ENCODE measurements at places on chromosomes 3 and 15.

DNA sequence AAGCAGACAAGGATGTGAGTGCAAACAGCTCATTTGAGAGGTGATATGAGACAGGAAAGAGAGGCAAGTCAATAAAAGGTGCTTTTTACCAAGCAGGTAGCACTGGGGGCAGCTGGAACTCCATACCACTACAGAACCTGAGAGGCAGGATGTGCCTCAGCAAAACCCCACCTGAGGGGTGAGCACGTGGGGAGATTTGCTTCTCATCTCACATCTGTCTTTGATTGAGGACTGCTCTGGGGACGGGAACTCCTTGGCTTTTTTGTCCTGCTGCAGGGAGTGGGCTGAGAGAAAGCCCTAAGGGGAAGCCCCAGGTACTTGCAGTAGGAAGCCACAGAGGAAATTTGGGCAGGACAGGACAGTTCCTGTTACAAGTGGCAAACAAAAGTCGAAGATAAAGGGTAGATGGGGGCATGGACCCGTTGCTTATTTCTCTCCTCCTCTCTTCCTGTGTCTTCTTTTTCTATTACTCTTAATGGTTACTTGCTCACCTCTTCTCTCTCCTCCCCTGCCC, 27.1 kb downstream of the CFAP161 start:
- DNase-seq, result no peak

GRCh38 chr3:141074529-141074928, 23.4 kb downstream of the SPSB4 start:
- no peak for DNase-seq

GRCh38 chr3:22691407-22691806, 511.7 kb upstream of the UBE2E2 start:
- DNase-seq, result no peak

DNA sequence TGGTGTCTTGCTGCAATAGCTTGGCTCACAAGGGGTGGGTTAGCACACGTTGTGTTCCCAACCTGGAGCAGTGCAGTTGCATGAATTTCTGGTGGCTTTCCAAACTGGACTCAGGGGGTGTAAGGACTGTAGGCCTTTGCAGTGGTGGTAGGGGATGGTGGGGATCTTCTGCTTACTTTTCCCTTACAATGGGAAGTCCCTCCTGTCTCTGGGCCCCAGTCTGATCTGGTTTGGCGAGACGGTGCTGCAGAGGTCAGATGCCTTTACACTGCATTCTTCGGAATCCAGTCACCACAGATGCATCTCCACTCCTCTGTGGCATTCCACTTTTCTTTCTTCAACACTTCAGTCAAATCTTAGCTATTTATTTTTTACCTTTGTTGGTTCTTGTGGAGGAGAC, 132.1 kb downstream of the DOCK3 start:
- DNase-seq, result no peak

- DNase-seq, result no peak
Measured at GRCh38 chr15:85838655-85839054, 43.9 kb upstream of the KLHL25 start.

- no peak for DNase-seq
Measured at GRCh38 chr15:82928711-82929110, 23.8 kb downstream of the HOMER2 start.

DNA sequence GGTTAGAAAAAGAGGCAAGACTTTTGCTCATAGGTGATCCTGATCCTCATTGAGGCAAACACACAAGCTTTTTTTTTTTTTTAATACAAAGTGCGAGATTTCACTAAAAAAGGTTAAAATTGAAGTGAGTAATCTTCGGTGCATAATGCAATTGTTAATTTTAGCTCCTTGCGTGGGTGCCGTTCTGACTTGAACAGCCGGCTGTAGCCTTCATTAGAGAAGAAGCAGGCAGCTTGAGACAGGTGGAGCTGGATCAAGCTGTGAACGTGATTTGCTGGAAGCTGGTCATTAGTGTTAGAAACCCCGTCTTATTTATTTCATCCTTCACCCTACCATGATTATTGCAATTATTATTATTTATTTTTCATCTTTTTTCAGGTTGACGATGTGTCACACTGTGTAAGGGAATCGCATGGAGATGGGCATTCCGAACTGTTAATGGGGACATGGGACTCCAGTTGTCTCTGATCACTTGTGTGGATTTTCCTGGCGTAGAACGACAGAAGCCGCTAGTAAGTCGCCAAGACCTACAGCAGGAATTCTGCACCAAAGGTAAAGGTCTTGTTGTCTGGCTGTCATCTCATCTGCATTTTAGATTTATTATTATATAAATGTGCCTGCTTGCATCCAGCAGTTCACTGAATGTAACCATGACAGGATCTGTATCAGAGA, 40.2 kb downstream of the ARPP21 start:
- no peak for DNase-seq

DNA sequence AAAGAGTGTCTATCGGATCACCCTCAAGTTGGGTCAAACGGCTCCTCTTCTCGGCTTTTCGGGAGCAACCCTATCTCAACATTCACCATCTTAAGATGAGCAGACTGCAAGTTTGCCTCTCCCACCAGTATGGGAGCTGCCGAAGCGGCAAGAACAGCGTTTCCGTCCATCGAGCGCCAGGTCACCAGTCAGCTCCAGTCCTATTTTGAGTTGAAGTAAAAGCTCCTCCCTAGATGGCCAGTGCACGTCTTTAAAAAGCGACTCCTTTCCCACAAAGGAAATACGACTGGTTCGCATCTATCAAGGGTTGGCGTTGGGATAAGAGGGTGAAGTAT, 369 bp upstream of the U2SURP start:
- DNase-seq, result no peak

- DNase-seq, result no peak
Measured at GRCh38 chr3:139418144-139418543, 28.7 kb upstream of the COPB2 start.

DNA sequence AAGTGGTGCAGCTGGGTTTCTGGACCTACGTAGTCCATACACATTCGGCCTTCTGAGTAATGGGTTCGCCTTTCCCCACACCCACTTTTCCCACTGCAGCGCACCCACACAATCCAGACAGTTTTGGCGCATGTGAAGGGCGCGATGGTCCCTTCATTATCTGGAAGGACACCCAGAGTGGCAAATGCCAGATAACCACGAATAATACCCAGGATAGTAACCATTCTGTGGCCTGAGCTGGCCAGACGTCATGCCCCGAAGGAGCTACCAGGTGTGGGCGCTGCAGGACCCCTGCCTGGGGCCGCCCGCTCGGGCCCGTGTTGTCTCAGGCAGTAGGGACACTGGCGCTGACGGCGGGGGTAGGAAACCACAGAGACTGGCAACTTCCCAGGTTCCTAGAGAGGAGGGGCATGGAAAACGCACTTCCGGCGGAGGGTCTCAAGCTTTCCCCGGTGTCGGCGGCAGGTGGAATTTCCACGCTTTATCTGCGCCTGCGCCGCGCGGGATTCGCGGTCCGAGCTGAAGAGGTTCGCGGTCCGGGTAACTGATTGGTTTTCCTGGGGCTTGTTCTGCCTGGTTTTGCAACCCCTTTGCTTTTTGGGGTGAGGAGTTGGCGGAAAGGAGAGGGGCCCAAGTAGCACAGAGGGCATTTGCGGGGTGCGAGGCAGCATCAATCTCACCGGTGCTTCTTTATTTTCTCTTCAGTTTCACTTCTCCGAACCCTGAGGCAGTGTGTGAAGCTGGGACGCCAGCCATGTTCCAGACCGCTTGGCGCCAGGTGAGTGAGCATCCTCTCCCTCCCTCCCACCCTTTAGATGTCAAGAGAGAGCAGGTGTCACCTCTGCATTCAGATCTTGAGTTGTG, at the start of gene ZNF620:
Gene ZNF620 (plus strand): TSS at position 441 of the 864 bp plus-strand sequence. CDS start 314 bp downstream, at position 755.
- peak; percentile 65 for DNase-seq

- no peak for DNase-seq
Measured at GRCh38 chr3:12964711-12965612, 108.3 kb downstream of the IQSEC1 start.

DNA sequence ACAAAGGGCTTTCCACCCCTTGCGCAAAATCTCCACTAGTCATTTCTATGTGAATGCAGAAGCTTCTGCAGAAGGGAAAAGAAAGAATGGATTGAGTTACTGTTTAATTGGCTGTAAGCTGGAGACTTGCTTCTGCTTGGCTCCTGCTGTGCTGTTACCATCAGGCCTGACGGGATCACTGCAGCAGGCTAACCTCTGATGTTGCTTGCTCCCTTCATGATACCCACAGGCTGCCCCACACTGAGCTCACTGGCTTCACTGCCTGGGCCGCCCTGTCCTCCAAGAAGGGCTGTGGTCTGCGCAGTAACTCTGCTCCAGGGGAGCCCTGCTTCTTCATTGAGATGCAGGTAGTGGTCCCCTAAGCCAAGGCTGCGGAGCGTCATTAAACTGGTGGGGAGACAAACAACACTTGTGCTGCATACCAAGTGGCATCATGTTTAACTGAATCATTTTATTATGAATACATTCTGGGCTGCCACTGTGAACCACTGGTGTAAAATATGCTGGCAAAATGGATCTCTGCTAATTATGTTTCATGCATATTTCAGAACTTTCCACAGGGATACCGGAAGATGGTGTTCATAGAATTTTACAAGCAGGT, 78.6 kb downstream of the WDR49 start:
- DNase-seq, result no peak

DNA sequence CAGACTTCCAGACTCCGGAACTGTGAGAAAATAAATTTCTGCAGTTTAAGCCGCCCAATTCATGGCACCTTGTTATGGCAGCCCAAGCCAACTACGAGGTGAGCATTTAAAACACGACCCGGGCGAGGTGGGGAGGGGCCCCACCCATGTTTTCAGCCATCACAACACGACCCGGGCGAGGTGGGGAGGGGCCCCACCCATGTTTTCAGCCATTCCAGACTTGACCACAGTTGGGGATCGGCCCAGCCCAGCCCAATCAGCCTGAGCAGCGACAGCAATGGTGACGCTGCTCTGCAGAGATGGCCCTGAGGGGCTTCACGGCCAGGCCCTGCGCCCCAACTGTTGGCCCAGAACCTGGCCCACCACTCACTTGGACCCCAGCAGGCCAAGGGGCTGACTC, 93.1 kb downstream of the ATP10A start:
- DNase-seq, result no peak

GRCh38 chr3:124217542-124217941, 225.6 kb upstream of the ROPN1 start:
- peak; percentile 86 for DNase-seq

- DNase-seq, result peak; percentile 6
Measured at GRCh38 chr3:35772381-35773015, 133.2 kb downstream of the ARPP21 start.

- peak; percentile 31 for DNase-seq
Measured at GRCh38 chr3:150275941-150276340, 132.2 kb upstream of the TSC22D2 start.

GRCh38 chr3:66236281-66236680, 15.5 kb downstream of the SLC25A26 start:
- DNase-seq, result peak; percentile 18

- peak; percentile 13 for DNase-seq
Measured at GRCh38 chr3:48299746-48300712, 33.4 kb downstream of the SPINK8 start.

- DNase-seq, result no peak
Measured at GRCh38 chr3:155870945-155871745, 695 bp downstream of the GMPS start.

DNA sequence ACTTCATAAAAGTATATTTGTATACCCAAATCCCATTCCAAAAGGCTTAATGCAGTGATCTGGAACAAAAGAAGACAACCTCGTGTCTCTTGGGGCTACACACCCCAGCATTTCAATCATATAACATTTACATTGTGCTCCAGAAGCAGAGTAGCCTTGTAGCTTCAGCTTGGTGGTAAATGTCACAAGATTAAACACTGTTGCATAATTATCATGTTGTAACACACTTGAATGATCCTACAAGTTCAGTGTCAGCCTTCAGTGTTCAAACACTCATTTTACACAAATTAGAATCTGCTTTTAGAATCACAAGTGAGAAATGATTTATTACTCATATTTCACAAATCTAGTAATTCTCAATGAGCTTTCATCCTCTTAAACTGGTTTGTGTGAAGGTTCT, 122.6 kb downstream of the CNTN3 start:
- DNase-seq, result peak; percentile 14

- DNase-seq, result peak; percentile 13
Measured at GRCh38 chr3:189267981-189268613, 96.3 kb downstream of the TPRG1 start.

DNA sequence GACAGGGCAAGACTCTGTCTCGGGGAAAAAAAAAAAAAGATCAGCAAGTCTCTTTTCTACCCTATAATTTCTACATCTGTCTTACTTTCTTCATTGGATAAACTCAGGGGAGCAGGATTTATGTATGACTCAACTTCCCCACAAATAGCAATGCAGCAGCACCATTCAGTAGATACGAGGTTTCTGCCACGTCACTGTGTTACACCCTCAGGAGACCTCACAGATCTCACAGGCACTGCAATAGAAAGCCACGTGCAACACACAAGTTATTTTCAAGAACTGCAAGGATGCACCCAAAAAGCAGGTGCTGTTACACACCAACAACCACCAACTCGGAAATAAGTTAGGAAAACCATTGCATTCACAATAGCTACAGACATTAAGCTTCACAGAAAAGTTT, 30.2 kb downstream of the TSPAN3 start:
- no peak for DNase-seq

DNA sequence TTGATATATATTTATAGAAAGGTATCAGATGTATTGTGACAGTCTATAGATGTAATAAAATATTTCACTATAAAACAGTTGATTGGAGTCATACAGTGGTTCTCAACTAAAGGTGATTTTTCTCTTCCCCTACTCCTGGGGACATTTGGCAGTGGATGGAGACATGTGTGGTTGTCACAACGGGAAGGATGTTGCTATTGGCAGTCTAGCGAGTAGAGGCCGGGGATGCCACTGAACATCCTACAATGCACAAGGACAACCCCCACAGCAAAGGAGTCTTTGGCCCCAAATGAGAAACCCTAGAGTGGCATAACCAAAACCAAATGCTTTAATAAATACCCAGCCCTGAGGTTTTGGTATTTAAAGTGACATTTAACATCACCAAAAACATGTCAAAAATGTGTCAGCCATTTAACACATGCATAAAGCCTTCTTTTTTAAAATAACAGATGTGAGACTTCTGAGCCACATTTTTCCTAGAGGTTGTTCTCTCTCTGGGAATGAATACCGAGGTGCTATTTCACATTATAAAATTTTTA, 367.5 kb downstream of the PTPRG start:
- DNase-seq, result no peak

- no peak for DNase-seq
Measured at GRCh38 chr3:60536420-60536819, 714.8 kb downstream of the FHIT start.

DNA sequence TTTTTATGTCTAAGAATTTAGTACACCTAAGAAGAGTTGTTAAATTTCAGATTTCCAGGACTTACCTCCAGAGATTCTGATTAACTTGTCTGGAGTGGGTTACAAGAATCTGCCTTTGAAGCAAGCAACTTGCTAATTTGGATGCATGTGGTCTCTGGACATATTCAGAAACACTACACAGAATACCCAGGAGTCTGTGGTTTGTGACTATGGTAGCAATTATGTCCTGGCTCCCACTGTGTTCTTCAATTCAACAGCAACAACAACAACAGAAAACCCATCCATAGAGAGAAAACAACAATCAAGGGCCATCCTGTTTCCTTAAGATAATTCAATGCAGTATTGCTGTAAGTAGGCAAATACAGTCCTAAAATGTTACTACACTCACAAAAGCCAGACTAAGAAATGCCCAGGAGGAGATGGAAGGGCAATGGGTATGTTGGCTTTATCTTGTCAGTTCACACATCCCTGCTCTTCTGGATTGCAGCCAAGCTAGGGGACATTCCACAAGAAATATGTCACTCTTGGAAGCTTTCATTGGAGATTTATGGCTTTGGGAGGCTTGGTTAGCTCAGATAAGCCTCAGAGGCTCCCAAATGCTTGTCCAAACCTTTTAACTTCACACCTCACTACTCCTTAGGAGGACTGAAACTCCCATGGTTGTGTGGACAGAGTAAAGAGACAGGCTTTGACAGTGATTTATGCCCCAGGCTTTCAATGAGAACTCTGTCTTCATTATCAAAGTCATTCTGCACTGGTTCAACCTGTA, 99.4 kb upstream of the MRPL3 start:
- DNase-seq, result no peak

All from fibroblast of pulmonary artery (primary cell).